Uterus (tissue), 4 donors: ENCODE measurements at places on chromosomes 6 and 20. TPM values are rescaled to one million over a fixed set of nuclear protein-coding genes. Genes with fewer than 3 reads are reported as not detected.

GRCh38 chr6:104003803-104004516 is 855.8 kb downstream of the HACE1 start:
- H3K36me3 ChIP-seq = no peaks in the 10 kb centered on the region
- H3K4me1 ChIP-seq = no peaks in the 10 kb centered on the region
- H3K4me3 ChIP-seq = no peak overlapping the region
- DNase-seq = no peak
- H3K27me3 ChIP-seq = no peaks in the 10 kb centered on the region

Gene SIRPG
- not detected for total RNA-seq

DNA sequence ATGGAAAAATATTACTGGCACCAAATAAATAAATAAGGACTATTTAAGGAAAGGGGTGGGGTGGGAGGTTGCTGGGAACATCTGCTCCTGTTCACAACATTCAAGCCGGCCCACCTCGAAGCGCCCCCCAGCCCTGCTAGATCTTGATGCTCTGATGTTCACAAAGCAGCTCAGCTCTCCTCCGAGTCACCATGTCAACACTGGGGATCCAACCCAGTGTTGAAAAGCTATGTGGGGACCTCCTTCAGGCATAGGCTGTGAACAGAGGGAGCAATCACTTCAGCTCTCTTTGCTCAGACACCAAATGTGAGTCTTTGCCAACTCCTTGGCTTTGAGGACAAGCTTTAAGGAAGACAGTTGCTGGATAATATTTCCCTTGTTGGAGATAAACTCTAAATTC is 176.8 kb upstream of the NT5E start:
- H3K36me3 ChIP-seq = no peaks in the 10 kb centered on the region
- no peak overlapping the region for H3K27ac ChIP-seq
- H3K27me3 ChIP-seq = no peaks in the 10 kb centered on the region

GRCh38 chr20:57198132-57199072 is 68.0 kb downstream of the BMP7 start:
- no peaks in the 10 kb centered on the region for H3K36me3 ChIP-seq
- no peak overlapping the region for H3K4me3 ChIP-seq
- no peak for DNase-seq

- no peak overlapping the region for H3K4me3 ChIP-seq
- no peaks in the 10 kb centered on the region for H3K36me3 ChIP-seq
- no peak for DNase-seq
- H3K27me3 ChIP-seq = no peaks in the 10 kb centered on the region
- no peak overlapping the region for H3K27ac ChIP-seq
Observed at GRCh38 chr6:128259730-128260685, 260.4 kb downstream of the PTPRK start.

- DNase-seq = no peak
- no peaks in the 10 kb centered on the region for H3K4me1 ChIP-seq
- no peak overlapping the region for H3K27ac ChIP-seq
- no peak overlapping the region for H3K4me3 ChIP-seq
Observed at GRCh38 chr6:15763837-15764236, 101.0 kb upstream of the DTNBP1 start.

DNA sequence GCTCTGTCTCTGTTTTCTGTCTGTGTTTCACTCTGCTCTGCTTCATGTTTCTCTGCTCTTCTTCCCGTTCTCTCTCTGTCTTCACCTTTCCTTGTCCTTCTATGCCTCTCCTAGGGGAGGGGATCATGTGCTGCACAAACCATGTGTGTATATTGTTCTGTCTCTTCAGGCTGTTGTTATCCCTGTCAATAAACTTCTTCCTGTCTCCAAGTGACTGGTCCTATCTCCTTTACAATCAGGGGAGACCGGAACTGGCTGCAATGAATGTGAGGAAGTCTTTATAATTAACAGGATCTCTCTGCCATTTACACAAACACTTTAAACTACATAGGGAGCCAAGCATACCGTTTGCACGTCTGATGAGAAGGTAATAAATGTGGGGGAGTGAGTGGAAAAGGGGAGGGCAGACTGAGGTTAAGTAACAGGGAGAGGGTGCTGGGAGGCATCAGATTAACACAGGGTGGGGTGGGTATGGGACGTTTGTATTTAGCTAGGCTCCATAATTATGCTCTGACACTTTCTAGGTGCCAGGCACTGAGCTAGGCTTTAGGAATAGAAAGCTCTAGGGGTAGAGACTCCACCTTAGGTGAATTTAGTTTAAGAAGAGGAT is 626.1 kb downstream of the DHX35 start:
- H3K27ac ChIP-seq = no peak overlapping the region
- no peaks in the 10 kb centered on the region for H3K4me1 ChIP-seq
- H3K4me3 ChIP-seq = no peak overlapping the region
- DNase-seq = no peak
- no peaks in the 10 kb centered on the region for H3K27me3 ChIP-seq

DNA sequence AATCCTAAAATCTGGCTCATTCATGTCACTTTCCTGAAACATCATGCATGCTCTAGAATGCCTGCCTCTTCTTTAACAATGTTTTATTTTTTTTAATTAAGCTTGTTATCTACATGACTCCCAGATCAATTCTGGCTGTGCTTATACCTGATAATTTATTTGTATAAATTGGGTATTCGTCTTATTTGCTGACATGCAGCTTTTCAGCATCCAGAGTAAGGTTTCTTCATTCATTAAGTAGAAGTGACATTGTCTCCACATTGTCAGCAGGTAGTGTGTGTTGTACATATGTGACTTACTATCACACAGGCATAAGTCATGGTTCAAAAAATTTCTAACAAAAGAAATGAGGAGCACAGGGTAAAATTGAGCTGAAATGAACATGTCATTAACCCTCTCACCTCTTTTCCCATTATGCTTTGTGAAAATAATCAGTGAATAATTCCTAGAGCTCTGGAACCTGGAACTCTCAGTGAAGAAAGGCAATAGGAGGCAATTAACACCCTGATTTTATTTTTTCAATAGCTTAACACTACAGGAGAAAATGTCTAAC is 157.4 kb downstream of the OPRM1 start:
- no peak overlapping the region for H3K4me3 ChIP-seq
- H3K27me3 ChIP-seq = no peaks in the 10 kb centered on the region
- no peak overlapping the region for H3K27ac ChIP-seq
- no peaks in the 10 kb centered on the region for H3K4me1 ChIP-seq

GRCh38 chr20:3733119-3733995 is 872 bp downstream of the HSPA12B start:
- no peak for DNase-seq
- no peaks in the 10 kb centered on the region for H3K27me3 ChIP-seq
- peak overlapping the region; percentile 87 for H3K27ac ChIP-seq
- peak overlapping the region; percentile 41 for H3K4me3 ChIP-seq
- H3K36me3 ChIP-seq = no peaks in the 10 kb centered on the region
